ENCODE measurements at places on chromosomes 5 and 9.

DNA sequence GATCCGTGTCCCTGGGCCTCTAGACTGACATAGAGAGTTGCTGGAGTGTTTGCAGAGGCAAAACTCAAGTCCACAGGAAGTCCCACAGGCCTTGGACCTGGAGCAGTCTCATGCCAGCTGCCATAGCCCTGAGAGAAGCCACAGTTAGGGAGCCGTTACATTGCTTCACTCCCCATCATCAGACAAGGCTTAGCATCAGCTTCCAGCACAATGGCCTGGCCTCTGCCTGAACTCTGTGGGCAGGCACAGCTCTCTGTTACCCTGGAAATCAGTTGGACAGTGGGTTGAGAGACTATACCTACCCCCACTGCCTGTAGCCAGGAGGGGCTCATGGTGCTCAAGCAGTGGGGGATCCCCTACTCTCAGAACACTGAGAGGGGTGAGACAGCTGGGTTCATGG is 16.2 kb upstream of the C9orf72 start:
- no peak for DNase-seq

DNA sequence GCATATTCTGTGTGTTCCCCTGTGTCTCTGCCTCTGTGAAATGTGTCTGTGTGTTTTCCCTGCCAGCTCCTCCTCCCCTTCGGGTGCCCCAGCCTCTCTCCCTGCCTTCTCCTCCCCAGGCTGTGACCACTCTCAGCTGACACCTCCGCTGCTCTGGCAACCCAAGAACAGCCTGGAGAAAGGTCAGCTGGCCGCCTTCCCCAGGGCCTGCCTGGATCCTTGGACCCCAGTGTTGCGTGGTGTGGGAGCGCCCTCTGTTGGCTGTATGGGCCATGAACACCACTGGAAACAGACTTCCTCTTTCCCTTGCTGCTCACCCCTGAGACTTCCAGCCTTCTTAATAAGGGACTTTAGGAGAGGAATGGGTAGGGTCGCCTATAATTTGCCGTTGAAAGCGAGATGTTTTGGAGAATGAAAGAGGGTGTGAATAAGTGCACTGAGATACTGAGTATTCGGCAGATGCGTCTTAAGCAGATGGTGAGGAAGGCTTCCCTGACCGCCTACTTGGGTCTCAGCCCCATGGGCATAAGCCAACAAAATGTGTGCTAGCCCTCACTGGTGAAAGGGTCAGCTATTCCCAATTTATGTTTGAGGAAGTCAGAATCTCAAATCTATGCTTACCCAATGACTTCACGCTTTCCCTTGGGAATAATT is 114.9 kb upstream of the TRIM32 start:
- no peak for DNase-seq

- no peak for DNase-seq
Observed at GRCh38 chr9:95030344-95030743, 287.2 kb downstream of the FANCC start.

- DNase-seq: no peak
Observed at GRCh38 chr5:119470851-119471451, 18.7 kb downstream of the HSD17B4 start.

GRCh38 chr9:91223000-91223399 is 138.7 kb downstream of the AUH start:
- DNase-seq: no peak

DNA sequence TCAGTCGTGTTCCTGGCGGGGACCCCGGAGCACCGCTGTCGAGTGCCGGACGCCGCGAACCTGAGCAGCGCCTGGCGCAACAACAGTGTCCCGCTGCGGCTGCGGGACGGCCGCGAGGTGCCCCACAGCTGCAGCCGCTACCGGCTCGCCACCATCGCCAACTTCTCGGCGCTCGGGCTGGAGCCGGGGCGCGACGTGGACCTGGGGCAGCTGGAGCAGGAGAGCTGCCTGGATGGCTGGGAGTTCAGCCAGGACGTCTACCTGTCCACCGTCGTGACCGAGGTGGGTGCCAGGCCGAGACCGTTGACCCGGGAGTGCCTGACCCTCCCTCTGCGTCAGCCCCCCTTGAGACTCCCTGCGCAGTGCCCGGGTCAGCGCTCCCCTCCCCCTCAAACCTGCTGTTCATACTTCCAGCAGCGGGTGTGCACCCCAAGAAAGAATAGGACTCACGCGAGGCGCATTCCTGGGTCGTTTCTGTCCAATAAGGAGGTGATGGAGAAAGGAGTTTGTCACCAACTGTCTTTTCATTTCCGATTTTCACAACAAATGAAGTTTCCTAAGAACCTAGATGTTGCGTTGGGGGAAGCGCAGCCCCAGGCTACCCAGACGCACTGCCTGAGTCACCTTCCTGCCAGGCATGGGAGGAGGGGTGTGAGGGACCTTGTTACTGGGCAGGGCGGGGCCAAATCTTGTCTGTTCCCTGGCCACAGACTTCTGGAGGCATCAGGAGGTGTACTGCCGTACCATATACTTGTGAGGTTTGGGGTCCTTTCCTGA is 722 bp downstream of the SLC22A4 start:
- DNase-seq: peak; percentile 51

DNA sequence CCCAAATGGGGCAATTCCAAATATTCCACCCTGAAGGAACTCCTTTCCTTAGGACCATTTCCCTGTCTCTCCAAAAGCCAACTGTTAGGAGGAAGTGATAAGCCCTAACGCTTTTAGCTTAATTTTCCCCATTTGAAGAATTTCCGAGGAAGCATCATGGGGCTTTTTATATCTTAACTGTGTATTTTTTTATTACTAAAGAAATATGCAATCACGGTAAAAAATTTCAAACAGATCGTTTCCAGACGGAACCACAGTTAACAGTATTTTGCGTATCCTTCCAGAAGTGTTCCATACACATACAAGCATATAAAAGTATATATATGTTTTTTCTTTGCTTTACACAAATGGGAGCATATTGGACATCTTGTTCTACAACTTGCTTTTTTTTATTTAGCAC is 133.8 kb downstream of the FGF1 start:
- DNase-seq: no peak

GRCh38 chr9:90112788-90113187 is 508.0 kb downstream of the GADD45G start:
- DNase-seq: no peak

GRCh38 chr5:109146591-109146990 is 263.2 kb downstream of the PJA2 start:
- no peak for DNase-seq

DNA sequence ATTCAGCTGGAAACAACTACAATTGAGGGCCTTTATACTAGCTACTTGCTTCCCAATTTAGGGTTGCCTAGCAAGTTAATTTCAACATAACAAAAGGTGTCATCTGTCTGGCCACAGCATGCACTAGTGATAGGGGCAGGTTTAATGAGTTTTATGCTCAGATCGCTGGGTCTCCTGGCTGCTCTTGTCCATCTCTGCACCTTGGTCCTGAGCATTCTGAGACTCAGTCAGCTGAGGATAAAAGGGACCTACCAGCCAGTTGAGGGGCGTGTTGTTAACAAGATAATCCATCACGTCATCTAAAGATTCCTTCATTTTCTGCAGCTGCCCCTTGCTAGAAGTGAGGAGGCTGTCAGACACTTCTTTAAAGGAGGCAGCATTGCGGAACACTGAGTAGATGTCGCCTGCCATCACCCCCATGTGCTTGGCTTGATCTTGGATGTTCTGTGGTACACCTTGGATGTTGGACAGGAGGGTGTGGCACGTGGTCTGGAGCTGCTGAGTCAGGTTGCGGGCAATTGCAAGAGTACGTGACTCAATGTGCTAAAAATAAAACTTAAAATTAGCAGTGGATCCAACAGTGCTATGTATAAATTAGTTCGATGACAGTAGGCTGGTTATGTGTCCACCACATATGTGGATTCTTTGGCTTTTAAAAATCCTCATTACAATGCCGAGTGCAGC is 11.0 kb downstream of the PLIN2 start:
- no peak for DNase-seq

GRCh38 chr5:139696894-139697658 is 48.9 kb downstream of the CXXC5 start:
- no peak for DNase-seq

GRCh38 chr5:82167372-82167935 is 110.7 kb downstream of the RPS23 start:
- no peak for DNase-seq

- DNase-seq: no peak
Observed at GRCh38 chr5:88393716-88394535, 125.3 kb upstream of the TMEM161B start.

GRCh38 chr5:17243287-17244063 is 26.0 kb downstream of the BASP1 start:
- no peak for DNase-seq

DNA sequence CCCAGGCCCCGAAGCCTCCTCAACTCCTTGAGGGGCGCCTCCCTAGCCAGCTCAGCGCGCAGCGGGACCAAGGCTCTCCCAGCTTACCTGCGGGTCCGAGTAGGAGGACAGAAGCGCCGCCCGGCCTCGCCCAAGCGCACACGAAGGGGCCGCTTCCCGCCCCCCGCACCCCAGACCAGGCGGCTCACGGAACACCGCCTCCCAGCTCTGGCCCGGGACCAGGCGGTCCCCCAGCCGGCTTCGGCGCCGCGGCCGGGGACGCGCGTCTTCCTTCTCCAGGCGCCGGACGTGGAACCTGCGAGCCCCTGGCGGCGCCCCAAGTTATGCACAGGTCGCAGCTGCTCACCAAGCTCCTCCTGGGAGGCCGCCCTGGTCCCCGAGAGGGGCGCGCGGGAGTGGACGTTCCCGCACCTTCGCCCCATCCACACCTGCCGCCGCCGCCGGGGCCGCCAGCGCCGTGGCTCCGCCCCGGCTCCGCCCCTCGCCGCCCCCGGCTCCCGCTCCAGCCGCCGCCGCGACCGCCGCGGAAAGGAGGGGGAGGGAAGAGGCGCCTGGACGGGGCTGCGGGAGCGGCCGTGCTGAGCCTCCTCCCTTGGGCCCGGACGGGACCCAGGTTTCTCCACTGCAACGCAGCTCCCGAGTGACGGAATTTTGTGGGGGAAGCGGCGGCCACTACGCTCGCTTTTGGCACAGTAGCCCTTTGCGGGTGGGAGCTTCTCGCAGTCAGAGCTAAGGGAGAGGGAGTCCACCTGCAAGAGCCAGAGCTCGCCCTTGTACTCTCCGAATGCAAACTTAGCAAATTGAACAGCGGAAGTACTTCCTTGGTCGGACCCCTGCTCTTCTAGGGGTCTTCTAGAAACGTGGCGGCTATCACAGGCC is 77.5 kb upstream of the IFNE start:
- DNase-seq: no peak

GRCh38 chr5:21689587-21689986 is 1163.6 kb downstream of the CDH12 start:
- DNase-seq: no peak

DNA sequence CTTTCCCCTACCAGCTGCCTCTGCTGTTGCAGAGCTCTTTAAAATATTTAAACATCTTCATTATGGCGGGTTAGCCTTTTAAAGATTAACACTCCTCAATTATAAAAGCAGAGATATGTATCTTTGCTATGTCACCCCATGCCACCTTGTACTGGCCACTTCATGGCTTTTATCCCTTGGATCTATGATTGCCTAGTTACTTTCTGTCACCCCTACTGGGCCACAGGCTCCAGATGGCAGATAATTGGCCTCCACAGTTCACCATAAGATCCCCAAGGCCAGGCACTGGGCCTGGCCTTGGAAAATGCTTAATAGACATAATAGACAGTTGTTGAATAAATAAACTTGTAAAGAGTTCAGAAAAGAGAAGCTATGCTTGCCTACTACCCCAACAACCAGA is 142.0 kb upstream of the SHB start:
- DNase-seq: no peak

GRCh38 chr9:70519912-70520724 is 105.7 kb upstream of the KLF9 start:
- DNase-seq: no peak

GRCh38 chr9:134847752-134848432 is 32.7 kb upstream of the FCN2 start:
- no peak for DNase-seq

GRCh38 chr5:11482011-11482410 is 422.2 kb downstream of the CTNND2 start:
- no peak for DNase-seq

GRCh38 chr5:168755548-168756093 is 176.5 kb upstream of the PANK3 start:
- DNase-seq: no peak

DNA sequence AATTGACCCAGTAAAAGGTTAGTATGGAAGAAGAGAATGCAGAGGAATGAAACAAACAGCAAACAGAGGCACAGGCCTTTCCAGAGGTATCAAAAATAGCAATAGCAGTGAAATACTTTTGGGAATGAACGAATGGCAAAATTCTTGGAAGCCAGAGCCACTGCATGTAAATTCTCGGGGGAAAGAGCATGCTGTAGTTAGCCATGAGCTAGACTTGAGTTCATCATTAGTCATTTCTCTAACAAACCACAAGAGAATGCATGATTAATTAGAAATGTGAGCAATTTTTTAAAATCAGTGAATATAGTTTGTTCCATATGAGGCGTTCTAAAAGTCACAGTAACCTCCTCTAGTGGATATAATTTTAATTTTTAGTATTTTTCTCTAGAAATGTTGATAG is 170.3 kb upstream of the PRR16 start:
- DNase-seq: no peak

GRCh38 chr5:147752033-147752432 is 30.5 kb downstream of the JAKMIP2 start:
- no peak for DNase-seq

GRCh38 chr5:83831834-83832233 is 111.2 kb upstream of the HAPLN1 start:
- no peak for DNase-seq

DNA sequence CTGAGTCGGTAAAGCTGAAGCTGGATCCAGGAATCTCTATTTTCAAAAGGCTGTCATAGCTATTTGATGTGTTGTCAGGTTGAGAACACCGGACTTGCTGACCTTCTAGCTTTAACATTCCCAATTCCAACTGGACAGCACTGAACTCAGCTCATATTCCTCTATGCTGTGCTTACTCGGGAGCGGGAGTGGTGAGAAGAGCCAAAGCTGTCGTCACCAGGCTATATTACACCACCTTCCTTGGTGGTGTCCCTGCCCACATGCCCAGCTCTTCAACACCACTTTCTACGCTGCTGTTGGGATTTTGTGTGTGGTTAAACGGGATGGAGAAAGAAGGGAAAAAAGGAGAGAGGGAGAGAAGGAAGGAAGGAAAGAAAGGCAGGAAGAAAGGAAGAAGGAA is 653.6 kb downstream of the RAB3C start:
- DNase-seq: no peak

DNA sequence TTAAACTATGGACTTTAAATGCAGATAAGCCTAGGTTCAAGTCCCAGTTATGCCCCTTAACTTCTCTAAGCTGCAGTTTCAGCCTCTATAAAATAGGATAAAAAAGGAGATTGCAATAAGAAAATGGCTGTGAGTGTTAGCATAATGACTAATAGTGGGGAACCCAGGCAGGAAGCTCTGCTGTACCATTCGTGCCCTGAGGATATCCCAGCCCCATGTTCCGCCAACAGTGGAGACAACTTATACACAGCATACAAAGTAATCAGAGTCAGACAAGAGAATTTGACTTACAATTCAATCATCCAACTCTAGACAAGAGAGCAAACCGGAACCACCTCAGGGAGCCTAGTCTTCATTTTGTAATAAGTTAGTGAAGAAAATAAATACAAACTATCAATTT is 141.5 kb upstream of the FSTL4 start:
- DNase-seq: no peak

Data from stimulated activated CD4-positive, alpha-beta T cell treated with anti-CD3 and anti-CD28 coated beads, Interleukin-1b, Interleukin-23, amount 100 ng/mL, for 1 hour (primary cell).